Islet precursor cell (in vitro differentiated cells): ENCODE measurements at places on chromosomes 16 and 17.

DNA sequence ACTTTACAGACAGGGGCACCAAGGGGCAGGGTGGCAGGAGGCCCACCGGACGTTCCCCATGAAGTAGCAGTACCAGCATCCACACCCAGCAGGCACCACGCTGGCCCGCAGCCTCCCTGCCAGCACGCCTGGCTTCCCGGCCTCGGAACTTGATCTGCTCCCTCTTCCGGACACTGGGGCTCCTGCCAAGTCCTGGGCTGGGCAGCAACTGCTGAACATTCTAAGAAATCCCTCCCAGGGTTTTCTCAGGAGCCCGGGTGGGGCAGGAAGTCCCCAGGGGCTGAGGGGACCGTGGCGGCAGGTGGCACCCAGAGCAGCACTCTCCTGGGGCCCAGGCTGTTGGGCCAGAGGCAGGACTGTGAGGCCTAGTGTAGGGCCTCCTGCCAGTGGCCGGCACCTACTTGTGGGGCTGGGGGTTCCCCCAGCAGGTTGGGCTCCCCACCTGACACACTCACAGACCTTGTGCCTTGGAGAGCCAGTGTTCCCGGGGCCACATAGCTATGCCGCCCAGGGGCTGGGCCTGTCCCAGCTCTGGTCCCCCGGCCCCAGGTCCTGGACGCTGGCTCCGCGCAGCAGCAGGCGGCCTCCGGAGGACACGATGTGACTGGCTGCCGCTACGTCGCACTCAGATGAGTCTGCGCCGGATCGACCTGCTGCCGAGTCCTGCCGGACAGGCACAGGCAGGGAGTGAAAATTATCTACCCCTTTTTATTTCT is 86.2 kb upstream of the CBX4 start:
- DNase-seq, result no peak

- DNase-seq, result no peak
Observed at GRCh38 chr16:17798716-17799115, 328.0 kb upstream of the XYLT1 start.

DNA sequence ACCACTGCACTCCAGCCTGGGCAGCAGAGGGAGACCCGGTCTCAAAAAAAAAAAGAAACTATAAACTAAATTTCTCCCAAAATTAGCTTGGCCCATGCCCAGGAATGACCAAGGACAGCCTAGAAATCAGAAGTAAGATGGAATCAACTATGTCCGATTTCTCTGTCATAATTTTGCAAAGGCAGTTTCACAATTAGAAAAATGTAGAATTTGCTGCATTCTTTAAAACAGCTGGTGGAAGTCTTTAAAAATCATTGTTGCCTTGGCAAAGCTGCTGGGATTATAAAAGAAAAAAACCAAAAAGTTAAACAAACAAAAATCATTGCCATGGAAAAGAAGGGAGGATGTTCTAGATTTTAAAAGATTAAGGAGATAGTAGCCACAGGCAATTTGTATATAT is 32.4 kb downstream of the WWP2 start:
- no peak for DNase-seq

GRCh38 chr16:19549673-19550072 is 5.8 kb upstream of the VPS35L start:
- no peak for DNase-seq

- DNase-seq, result peak; percentile 68
Observed at GRCh38 chr16:66751053-66751302, 431 bp downstream of the DYNC1LI2 start.

DNA sequence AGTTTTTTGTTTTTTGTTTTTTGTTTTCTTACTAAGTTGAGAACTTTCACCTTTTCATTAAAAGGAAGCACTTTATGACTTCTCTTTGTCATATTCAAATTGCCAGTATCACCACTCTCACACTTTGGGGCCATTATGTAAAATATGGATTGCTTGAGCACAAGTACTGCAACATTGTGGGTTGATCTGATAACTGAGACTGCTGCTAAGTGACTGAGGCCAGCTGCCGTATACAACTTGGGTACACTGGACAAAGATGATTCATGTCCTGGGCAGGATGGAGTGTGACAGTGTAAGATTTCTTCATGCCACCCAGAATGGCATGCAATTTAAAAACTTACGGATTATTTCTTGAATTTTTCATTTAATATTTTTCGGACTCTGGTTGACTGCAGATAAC is 7.8 kb downstream of the TTC19 start:
- DNase-seq, result no peak

- DNase-seq, result peak; percentile 46
Observed at GRCh38 chr16:49621241-49622083, 234.4 kb downstream of the ZNF423 start.

DNA sequence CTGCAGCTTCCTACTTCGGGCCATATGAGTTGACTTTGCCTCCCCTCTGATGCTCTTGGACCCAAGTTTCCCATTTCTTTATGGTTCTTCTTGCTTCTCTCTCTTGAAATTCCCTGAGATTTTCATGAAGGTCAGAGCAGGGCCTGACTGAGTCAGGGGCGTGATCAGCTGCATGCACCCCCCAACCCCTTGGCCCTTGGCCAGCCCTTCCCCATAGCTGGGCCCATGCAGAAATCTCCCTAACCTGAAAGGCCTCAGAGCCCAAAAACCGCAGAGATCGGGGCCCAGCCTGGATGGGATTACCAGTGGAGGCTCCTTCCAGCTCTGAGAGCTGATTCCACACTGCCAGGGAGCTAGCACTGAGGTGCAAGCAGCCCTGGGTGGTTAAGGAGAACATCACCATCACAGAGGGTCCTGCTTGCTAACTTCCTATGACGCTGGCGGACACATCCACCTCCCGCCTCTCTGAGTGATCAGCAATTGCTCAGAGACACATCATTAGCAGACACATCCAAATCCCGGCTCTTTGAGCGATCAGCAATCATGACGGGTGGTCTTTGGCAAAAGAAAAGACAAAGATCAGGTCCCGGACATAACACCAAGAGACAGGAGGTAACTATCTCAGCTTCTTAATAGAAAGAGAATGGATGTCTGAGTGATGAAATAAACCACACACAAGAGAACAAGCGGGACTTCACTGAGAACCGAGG is 161.5 kb downstream of the C16orf78 start:
- no peak for DNase-seq

DNA sequence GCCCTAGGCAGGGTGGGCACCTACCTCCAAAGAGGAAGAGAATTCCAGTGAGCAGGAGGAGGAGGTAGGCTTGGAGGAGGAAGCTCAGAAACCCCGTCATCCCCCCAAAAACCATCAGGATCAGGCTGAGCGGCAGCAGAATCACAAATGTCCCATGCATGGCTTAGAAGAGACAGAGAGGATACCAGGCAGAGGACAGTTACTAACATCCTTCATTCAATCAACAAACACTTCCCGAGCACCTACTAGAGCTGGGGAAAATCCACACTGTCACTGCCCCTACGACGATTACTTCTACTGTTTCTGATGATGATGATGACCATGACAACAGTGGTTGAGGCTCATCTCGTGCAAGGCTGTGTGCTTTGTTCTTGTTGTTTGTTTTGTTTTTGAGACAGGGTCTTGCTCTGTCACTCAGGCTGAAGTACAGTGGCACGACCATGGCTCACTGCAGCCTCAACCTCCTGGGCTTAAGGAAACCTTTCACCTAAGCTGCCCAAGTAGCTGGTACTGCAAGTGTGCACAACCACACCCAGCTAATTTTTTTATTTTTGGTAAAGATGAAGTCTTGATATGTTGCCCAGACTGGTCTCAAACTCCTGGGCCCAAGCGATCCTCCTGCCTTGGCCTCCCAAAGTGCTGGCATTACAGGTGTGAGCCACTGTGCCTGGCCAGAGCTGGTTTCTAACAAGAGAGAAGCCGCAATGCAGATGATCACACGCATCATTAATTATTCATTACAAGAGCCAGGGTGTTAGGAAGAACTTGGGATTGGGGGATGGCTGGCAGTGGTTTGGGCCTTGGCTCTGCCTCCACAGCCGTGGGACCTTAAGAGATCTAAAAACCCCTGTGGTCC is 18.0 kb downstream of the TMEM114 start:
- no peak for DNase-seq

GRCh38 chr17:7852919-7853690 is 1.8 kb upstream of the TMEM88 start:
- DNase-seq, result peak; percentile 74

DNA sequence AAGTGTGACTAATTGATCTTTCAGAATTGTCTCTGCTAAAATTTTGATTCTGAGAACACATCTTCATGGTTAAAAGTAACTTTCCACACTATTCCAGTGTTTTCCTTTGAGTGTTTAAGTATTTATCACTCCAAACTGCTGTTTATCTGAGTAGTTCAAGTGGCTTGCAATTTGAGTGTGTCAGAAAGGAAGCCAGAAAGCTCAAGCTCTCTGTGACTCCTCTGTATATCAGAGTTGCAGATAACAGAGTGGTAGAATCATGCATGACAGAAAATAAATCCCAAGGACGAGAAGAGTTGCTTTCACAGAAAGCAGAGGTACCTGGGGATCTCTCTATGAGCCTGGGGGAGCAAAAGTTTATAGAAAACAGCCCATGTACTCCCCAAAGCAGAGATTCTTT is 130.0 kb downstream of the CYB561 start:
- DNase-seq, result no peak

DNA sequence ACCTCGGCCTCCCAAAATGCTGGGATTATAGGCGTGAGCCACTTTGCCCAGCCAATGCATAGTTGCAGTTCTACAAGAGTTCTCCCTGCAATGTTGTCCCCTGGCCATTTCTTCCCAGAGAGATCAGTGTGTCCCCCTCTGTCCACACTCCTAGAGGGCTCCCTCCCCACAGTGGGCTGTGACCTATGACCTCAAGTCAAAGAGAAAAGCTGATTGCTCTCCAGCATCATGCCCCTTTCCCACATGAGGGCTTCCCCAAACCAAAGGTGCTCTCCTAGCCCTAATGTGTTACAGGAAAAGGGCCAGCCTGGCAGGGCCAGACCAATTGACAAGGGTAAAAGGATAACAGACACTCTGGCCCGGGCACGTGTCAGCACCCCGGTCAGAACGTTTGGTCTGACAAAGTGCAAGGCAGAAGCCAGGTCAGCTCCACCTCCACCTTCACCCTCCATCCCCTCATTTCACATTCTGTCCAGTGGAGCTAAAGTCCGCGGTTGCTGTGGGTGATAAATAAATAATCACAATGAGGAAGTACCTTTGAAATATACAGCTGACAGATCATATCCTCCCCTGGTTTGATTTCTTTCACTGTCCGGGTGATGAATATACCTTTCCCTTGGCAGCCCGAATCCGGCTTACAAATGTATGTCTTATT is 17.8 kb downstream of the TTLL6 start:
- no peak for DNase-seq

- DNase-seq, result peak; percentile 68
Observed at GRCh38 chr16:17556276-17557052, 85.7 kb upstream of the XYLT1 start.

DNA sequence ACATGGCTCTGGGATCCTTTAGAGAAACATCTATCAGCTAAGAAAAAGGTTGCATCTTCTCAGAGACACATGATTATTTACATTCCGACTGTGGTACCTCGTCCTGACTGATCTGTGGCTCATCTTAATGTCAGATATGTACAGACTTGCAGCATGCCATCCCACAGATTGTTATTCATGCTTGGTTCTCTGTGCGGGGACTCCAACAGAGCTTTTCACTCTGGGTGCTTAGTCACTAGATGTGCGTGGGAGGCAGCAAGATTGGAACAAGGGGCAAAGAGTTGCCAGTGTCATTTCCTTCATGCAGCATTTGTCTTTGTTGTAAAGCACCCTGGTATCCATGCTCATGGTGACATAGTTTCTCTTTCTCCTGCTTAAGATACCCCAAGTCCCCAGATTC is 179.1 kb upstream of the CACNG5 start:
- no peak for DNase-seq

DNA sequence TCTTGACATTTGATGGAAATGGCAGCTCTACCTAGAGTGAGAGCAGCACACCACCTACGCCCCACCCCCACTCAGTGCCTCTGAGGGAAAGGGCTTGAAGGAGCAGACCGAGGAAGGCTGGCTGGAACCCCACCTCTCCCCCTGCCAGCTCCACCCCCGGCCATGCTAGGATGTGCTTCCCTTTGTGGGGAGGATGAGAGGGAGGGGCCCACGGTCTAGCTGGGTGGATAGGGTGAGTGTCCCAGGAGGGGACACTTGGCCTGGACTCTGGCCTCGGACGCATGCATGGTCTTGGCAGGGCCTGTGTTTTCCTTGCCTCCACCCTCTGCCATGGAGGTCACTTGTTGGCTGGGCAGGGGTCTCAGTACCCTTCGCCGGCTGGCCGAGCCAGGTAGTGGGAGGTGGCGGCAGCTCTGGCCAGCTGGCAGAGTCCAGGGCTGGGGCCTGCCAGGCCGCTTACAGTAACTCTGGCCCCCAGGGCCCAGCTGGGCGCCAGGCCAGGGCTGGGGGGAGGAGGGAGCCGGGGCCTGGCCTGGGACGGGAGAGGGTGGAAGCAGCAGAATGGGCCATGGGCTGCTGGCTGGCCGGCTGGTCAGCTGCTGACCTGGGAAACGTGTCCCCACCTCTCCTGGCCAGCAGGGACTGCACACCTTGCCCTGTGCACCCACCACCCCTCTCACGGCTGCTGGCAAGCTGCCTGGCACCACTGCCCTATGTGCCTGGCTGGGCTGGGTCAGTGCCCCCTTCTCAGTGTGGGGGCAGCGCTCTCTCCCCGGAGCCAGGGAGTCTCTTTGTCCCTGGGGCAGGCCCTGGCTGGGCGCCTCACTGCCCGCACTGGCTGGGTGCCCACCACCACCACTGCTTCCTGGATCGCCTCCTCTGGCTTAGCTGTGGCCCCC is 23.0 kb downstream of the RARA start:
- no peak for DNase-seq

GRCh38 chr17:14760719-14761411 is 460.0 kb downstream of the HS3ST3B1 start:
- peak; percentile 94 for DNase-seq

DNA sequence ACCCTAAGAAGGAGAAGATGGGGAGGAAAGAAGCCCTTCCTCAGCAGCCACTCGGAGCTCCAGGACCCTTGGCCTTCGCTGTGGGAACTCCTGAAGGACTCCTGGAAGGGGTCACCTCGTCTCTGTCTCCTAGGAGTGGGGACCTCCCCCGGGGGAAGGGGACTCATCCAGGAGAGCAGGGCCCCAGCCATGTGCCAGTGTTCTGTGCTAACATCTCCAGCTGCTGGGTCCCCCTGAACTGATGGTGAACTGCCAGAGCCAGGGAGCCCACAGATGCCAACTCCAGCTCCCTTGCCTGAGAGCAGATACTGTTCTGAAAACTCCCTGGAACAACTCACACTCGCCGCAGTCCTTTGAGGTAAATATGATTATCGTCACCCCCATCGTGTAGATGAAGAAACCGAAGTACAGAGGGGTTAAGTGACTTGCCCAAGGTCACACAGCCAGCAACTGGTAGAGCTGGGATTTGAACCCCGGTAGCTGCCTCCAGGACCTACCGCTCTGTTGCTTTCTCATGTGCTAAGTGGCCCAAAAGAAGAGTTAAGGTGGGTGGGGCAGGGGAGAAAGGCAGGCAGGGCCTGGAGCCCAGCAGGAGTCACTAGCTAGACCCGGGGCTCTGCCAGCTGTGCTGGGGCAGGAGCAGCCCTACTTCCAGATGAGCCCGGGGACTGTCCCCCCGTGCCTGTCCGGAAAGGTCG is 10.5 kb downstream of the TIMM22 start:
- no peak for DNase-seq

DNA sequence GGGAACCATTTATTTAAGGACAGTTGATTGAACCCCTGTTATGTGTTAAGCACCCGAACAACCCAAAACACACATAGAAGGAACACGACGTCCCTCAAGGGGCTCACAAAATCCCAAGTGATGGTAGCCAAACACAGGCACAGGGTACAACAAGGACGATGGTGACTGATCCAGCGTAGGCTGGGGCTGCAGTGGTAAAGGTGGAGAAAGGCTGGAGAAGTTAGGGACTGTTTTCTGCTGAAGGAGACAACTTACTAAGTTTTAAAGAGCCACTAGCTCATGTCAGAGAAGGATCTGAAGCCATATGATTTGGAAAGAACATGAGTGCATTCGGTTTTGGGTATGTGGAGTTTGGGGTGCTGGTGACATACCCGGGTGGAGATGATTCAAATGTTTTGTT is 229.6 kb upstream of the TNRC6C start:
- peak; percentile 23 for DNase-seq
